ENCODE measurements at places on chromosomes 7 and 10. TPM values are rescaled to one million over a fixed set of nuclear protein-coding genes. Genes with fewer than 3 reads are reported as not detected.

The FEZF1 gene
- total RNA-seq = not detected

The PRLHR gene
- not detected for total RNA-seq

The CPXM2 gene
- 7.2 TPM for total RNA-seq

The PROSER2 gene
- 8.5 TPM for total RNA-seq

The PDGFA gene
- total RNA-seq = 19.8 TPM

The PNLIPRP2 gene
- not detected for total RNA-seq

The SGCE gene
- 92.2 TPM for total RNA-seq

The ATG9B gene
- 0.44 TPM for total RNA-seq

The AKR1D1 gene
- not detected for total RNA-seq

The OPALIN gene
- total RNA-seq = not detected

The HOXA10 gene
- 5.2 TPM for total RNA-seq

The ORC5 gene
- 26.5 TPM for total RNA-seq

The CLEC2L gene
- total RNA-seq = not detected
